ENCODE measurements at places on chromosomes 7 and 10.

- DNase-seq: no peak
Measured at GRCh38 chr7:128100949-128101713, 69.9 kb upstream of the LRRC4 start.

- no peak for DNase-seq
Measured at GRCh38 chr7:121605317-121605680, 209.2 kb upstream of the FAM3C start.

GRCh38 chr10:25831080-25831479 lies 102.9 kb upstream of the MYO3A start:
- DNase-seq: no peak

DNA sequence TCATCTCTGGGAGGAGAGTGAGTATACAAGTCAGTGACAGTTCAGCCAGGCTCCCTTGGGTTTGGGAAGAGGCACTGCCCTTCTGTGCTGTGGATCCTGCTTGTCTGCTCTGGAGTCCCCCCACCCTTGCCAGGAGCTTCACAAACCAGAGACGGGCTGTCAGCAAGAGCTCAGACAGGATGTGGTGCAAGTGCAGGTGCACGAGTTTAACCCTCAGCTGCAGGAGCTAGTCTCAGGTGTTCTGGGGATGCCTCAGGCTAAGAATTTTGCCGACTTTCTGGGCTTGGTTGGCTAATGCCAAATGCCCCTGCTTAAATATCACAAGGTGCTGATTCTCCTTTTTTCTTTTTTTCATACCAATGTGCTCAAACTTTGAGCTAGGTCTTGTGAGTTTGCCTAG lies 22.3 kb downstream of the ZNF783 start:
- DNase-seq: no peak

DNA sequence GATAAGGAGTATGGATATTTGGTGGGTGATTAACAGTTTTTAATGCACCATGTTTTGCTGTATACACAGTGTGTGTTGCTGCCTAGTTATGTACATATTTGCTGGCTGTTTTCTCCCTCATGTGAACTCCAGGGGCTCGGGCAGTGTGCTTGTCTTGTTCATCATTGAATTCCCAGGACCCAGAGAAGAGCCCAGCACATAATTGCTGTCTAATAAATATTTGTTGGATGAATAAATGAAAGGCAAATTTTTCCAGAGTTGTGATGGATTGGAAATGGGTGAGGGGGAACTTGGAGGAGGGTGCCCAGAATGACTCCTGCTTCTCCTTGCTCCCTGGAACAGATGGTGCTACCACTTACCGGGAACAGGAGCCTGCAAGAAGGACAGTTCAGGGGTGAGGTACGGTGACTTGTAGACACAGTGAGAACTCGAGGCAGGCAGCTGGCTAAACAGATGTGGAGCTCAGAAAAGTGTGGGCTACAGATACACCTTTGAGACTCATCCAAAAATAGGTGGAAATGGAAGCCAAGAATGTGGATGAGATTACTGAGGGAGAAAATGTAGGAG lies 586.8 kb upstream of the MGMT start:
- no peak for DNase-seq

DNA sequence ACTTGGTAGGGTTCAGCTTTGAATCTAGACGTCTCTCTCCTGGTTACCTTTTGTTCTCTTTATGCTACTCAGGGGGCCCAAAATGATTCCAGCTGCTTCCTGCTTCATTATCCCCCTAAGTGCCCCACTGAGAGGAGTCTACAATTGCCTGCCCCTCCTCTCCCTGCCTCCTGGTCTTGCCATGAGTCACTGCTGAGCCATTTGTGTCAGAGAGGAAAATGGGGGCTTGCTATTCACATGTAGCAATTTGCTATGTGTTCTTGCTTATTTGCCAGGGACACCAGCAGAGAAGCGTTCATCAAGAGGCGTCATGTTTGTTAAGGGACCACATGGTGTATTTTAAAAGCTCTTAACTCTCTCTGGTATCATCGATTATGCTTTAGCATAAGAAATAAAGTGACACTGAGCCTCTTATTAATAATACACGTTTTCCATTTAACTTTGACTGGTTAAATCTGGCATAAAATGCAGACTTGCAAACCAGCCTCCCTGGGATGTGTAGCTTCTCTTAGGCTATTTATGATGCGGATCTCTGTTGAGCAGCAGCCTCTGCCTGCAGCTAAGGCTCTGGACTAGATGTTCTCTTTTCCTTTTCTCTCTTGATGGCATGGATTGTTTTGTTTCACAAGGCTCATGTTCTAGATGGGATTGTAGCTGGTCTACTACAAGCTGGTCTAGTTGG lies 239.3 kb downstream of the AUTS2 start:
- DNase-seq: no peak

DNA sequence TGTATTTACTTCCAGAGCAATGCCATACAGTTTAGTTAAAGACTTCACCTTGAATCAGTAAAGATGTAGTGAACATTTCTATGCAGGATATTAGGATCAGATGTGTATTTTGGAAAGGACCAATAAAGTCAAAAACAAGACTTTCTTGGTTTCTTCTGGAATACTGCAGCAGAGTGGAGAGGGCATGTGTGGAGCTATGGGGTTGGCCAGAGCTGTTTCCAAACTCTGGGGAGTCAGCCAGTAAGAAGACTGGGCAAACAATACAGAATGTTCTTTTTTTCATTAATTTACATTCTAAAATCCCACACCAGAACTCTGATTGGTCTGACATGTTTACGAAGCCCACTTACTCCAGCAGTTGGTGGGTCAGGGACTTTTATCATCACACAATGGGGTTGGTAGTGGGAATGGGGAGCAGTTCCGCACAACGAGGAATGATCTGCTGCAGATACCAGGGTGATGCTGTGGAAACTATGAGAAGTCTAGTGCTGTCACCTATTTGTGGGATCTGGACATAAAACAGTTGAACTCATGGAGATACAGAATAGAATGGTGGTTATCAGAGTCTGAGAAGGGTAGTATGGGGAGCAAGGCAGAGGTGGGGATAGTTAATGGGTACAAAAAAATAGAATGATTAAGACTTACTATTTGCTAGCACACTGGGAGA lies 267.7 kb downstream of the MALRD1 start:
- DNase-seq: no peak

- no peak for DNase-seq
Measured at GRCh38 chr7:139840776-139841175, 11.7 kb downstream of the TBXAS1 start.

GRCh38 chr7:81333004-81333403 lies 414.2 kb upstream of the SEMA3C start:
- no peak for DNase-seq

- DNase-seq: no peak
Measured at GRCh38 chr7:114422507-114423501, 8.2 kb downstream of the FOXP2 start.

GRCh38 chr10:3830946-3831345 lies 45.9 kb upstream of the KLF6 start:
- no peak for DNase-seq

DNA sequence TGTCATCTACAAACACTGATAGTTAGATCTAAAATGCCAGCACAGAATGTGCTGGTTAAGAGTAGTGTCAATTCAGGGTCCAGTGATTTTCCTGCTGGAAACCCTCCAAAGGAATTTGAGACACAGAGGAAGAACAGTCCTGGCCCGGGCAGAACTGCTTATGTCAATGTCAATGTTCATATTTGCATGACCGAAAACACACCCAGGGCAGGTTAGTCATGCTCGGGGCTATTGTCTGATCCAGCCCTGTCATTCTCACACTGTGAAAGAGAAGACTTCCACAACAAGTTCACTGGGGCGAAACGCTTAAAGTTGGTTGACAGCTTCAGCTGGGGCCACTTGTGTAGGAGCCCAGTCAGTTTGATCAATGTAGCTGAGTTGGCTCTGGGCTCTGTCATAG lies 139.3 kb downstream of the C1GALT1 start:
- no peak for DNase-seq

DNA sequence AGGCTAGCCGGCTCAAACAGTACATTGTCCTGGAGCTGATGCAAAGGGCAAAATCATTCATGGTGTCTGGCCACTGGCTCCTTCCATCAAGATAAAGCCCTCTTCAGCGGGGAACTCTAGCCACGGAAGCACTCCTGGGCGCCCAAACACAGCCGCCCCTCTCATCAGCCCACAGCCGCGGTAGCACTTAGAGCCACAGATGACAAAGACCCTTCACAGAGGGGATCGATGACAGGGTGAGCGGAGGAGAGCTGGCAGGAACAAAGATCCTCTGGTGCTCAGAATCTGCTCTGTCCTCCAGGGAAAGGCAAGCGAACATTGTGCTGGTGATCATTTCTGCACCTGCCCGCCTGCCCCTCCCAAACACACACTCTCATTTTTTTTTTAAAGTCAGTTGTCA lies 222.2 kb upstream of the NRP1 start:
- DNase-seq: no peak

DNA sequence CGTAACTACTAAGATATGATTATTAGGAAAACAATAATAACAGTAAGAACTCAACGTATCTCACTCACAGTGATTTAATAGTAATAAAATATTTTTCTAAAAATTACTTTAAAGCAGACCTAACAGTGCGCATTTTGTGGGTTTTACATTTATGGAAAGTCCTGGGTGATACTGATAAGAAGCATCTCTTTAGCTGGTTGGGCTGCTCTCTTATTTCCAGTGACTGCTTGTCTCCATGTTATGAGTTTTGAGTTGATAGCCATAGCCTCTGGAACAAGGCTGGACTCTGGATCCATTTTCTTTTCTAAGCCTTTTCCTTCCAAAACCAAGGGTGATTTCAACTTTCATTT lies 29.5 kb upstream of the INHBA start:
- no peak for DNase-seq

GRCh38 chr7:127794136-127794535 lies 142.1 kb downstream of the SND1 start:
- DNase-seq: no peak

GRCh38 chr7:100544386-100544785 lies 5.4 kb downstream of the AGFG2 start:
- DNase-seq: no peak

- DNase-seq: no peak
Measured at GRCh38 chr10:119290301-119291048, 83.1 kb downstream of the GRK5 start.

GRCh38 chr7:36275735-36276284 lies 113.9 kb upstream of the ANLN start:
- no peak for DNase-seq

DNA sequence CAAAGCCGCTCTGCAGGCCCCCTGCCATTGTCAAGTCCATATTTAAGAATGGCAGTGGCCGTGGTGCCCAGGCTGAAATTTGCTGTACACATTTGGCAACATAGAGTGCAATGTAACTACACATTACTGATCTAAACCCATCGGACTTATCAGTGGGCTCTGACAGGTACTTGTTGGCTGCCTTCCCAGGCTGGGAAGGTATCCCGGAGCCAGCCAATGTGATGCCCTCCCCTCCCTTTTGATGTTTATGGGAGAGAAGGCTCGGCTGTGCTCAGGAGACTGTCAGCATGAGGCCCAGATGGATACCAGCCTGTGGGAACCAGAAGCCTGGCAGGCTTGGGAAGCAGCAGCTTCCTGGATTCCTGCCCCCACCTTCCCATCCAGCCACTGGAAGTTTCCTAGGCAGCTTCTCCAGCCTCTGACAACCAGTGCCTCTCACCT lies 146.1 kb upstream of the TCF7L2 start:
- DNase-seq: peak; percentile 34

DNA sequence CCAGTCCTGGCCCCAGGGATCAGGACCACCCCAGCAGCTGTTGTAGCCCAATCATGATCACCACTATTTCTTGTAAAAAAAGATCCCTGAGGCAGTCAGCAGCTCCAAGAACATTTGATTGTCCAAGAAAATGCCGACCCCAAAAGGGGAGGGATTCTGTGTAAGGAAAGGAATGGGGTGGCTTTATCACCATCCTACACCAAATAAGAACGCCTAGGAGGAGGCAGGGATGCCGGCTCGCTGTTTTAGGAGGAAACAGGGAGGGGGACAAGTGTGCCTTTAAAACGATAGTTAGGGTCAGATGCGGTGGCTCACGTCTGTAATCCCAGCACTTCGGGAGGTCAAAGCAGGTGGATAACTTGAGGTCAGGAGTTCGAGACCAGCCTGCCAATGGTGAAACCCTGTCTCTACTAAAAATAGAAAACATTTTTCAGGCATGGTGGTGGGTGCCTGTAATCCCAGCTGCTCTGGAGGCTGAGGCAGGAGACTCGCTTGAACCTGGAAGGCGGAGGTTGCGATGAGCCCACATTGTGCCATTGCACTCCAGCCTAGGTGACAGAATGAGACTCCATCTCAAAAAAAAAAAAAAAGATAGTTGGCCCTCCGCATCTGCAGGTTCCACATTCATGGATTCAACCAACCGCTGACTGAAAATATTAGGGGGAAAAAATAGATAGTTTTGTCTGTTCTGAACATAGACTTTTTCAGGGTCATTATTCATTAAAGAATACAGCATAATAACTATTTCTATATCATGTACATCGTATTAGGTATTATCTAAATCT lies 63.6 kb downstream of the PDIA4 start:
- no peak for DNase-seq

DNA sequence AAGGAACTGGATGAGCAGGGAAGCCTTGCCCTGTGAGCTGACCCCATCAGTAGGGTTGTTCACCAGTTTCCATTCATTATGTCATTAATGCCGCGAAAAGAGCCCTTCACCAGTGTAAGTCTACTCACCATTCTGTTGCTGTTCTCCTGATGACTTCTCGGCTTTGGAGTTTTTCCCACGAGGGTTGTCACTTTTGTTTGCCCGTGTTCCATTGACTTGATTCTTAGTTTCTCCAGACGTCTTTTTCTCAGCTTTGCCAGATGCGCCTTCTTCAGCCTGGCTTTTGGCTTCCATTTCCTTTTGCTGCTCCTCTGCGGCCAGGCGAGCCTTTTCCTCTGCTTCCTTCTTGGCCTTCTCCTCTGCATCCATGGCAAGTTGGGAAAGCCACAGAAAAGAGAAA lies 128.8 kb downstream of the PPP1R17 start:
- DNase-seq: no peak

- DNase-seq: no peak
Measured at GRCh38 chr7:47337531-47337930, 244.4 kb downstream of the TNS3 start.

- DNase-seq: no peak
Measured at GRCh38 chr10:100763043-100763747, 17.8 kb downstream of the PAX2 start.

GRCh38 chr10:124756156-124756903 lies 12.2 kb upstream of the FAM53B start:
- no peak for DNase-seq

DNA sequence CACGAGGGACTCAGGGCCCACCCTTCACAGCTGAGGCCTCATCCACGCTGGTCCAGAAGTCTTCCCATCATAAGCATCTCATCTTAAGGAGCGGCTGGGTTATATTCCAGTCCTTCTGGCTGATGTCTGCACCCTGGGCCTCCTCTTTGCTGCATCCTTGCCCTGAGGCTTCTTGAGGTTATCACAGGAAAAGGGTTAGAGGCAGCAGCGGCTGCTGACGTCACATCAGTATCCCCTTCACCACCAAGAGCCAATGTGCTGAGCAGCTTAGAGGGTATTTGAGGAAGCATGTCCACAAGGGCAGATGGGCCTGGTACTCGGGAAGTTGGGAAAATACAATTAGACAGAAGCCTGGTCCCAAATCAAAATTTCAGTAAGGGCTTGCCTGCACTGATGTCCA lies 125.1 kb downstream of the PLXNA4 start:
- no peak for DNase-seq
